Forelimb muscle (tissue), 1 donor: ENCODE measurements at places on chromosomes 3 and 15. TPM values are rescaled to one million over a fixed set of nuclear protein-coding genes. Genes with fewer than 3 reads are reported as not detected.

DNA sequence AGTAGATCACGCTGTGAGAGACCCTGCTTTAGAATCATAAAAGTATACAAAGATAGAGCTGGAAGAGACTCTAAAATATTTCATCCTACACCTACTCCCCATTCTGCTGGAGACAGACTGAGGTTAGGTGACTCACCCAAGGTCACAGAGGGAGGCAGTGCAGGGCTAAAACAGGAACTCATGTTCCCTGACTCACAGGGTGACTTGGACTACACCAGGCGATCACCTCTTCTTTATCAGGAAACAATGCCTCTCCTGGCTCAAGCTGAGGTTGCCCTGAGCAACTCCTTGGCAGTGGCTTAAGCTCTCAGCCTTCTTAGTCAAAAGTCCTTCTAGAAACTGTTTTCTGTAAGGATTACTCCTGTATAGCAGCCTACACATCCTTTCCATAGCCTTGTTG, 26.4 kb upstream of the TNFAIP8L3 start:
- DNase-seq, result no peak

- peak; percentile 41 for DNase-seq
Observed at GRCh38 chr15:66841953-66842681, 140.1 kb downstream of the SMAD6 start.

GRCh38 chr3:10693457-10693856, 122.6 kb upstream of the SLC6A11 start:
- no peak for DNase-seq

DNA sequence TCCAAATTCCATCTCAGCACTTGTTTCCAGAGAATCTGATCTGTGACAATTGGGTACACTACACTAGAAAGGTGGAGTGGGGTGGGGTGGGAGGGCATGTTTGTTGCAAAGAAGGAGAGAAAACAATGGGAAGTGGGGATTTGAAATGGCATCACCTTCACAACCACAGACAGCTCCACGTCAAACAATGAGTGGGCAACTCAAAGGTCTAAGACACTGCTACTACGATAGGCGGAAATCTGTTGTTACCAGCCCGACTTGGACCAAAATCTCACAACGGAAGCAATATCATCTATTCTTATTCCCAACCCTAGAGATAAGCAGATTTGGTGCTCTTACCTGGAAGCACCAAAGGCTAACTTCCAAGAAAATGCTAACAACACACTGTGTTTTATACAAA, 3.3 kb downstream of the CYP19A1 start:
- no peak for DNase-seq

GRCh38 chr3:129315223-129315997, 36.7 kb downstream of the HMCES start:
- DNase-seq, result no peak

GRCh38 chr15:50181969-50182218, at the start of gene SLC27A2:
Gene SLC27A2 (plus strand): TSS chr15:50182196. CDS start chr15:50182428, 232 bp downstream.
- no peak for DNase-seq

DNA sequence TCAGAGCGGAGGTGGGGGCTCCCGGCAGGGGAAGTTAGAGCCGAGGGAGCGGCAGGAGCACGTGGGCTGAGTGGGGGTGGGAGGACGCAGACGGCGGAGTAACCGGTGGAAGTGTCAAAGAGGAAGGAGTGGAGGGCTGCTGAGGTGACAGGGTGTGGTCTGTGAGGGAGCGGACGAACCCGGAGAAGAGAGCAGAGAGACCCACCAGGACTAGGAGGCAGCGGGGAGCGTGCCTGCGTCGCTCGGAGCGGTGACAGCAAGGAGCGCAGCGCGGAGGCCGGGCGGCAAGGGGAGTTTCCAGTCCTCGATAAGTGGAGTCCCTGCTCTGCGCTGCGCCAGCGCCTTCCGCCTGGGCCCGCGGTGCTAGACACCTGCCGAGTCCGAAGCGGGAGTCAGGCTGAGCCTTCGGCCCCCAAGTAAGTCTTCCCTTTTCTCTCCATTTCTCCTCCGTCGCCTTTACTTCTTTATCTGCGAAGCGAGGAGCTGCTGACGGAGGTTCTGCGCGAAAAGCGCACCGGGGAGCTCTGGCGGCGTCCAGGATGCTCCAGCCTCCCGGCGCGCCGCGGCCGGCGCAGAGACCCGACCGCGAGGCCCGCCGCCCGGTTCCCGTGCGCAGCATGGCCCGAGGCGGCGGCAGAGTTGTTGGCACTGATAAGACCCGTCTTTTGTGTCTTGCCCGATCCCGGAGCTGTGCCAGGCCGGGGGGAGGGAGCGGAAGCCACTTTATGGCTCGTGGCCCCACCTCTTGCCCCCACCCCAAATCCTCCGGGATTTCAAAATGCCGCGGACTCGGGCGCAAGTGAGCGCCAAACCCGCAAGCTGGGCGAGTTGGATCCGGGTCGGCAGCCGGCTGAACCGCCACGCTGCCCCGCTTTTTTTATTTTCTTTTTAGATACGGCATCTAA, 533.0 kb upstream of the SEMA6D start:
- DNase-seq, result no peak

- DNase-seq, result no peak
Observed at GRCh38 chr3:107512108-107512507, 10.7 kb upstream of the BBX start.

DNA sequence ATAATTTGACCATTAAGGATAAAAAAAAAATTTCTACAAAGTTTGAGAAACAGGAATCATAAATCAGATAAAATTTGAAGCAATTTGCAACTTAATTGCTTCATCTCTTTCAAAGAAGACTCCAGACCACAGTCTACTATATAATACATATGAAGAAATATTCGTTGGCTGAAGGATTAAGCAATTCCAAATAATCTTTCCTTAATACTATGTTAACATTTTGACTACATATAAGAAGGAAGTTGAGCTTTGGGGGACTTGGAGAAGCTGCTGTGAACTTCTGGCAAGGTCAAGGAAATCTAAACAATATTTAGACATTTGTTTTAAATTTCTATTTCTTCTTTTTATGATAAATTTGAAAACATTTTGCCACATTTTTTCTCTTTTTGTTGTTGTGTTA, 13.5 kb upstream of the GABRR3 start:
- no peak for DNase-seq

- DNase-seq, result no peak
Observed at GRCh38 chr3:71421820-71422566, 161.5 kb downstream of the FOXP1 start.

- no peak for DNase-seq
Observed at GRCh38 chr3:10344147-10344943, 23.4 kb upstream of the SEC13 start.

GRCh38 chr3:119628390-119628789, 30.7 kb downstream of the PLA1A start:
- DNase-seq, result no peak

- peak; percentile 74 for DNase-seq
Observed at GRCh38 chr15:51759557-51760070, 8.2 kb downstream of the TMOD2 start.

DNA sequence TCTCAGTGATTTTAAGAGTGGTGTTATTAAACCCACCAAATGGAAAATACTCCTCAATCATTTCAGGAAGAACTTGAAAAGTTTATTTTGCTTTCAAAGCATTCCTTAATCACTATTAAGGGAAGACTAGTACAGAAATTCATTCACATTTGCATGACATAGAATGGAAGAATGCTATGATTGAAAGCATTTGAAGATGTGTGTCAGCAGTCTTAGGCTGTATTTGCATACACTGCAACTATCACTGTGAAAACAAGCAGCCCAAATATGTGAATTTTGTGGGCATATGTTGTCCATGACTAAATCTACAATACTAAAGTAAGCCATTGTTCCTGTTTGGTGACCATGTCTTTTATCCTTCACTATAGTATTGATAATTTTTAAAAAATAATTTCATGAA, 95.8 kb downstream of the CNTN3 start:
- DNase-seq, result no peak

DNA sequence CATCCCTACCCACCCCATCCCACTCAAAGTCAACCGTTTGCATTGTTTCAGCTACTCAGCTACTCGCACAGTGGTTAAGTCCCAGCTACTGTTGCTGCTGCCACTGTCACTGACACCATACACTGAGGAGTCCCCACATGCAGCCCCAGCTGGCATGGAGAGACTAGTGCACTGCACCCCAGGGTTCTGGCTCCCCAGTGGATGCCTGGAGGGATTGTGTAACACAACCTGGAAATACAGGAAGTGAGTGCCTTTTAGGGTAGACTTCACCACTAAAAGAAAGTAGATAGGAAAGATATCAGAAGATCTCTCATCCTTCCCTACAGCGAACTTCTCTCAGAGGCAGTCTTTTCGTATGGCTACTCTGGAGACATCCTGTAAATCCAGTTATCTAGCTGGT, 169.2 kb upstream of the STRIT1 start:
- no peak for DNase-seq

DNA sequence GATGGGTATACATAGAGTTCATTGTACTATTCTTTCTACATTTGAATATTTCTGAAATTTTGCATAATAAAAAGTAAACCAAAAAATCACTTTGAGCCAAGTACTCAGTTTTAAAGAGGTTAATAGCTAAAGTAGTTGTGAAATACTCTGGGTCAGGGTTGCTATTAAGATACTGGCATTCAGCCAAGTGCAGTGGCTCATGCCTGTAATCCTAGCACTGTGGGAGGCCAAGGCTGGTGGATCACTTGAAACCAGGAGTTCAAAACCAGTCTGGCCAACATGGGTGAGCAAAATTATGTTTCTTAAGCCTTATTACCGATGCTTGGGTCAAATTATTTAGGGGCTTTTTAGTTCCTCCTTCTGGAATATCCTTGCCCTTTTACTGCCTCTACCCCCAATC, 122.0 kb upstream of the MELTF start:
- no peak for DNase-seq

GRCh38 chr3:39106851-39107387, 508 bp downstream of the GORASP1 start:
- DNase-seq, result no peak

- no peak for DNase-seq
Observed at GRCh38 chr15:101250341-101250831, 1.5 kb downstream of the CHSY1 start.

DNA sequence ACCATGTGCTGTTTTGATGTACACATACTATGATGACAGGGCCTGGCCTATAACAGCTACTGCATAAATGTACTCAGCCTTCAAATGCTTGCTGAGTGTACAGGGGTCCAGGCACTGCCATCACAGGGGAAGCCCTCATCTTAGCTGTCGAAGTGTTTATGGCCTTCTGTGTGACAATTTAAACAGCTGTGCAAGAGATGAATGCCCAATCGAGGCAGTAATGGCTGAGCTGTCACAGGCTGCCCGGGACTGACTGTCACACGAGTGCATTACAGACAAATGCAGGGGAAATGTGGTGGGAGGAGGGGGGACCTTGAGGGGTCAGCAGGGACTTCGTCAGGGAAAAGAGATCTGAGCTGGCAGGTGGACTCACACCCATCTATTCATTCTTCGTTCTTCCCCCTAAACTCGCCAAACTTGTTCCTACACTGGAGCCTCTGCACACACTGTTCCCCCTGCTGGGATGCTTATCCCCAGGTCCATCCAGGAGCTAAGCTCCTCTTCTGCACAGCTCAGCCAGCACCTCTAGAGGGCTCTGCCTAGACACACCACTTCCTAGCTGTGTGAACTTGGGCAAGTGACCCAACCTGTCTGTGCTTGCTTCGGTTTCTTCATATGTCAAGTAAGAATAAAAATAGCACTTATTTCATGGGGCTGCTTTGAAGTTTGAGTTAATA, 156.2 kb upstream of the IQSEC1 start:
- no peak for DNase-seq

GRCh38 chr3:142618917-142619461, 22.8 kb downstream of the PLS1 start:
- DNase-seq, result no peak

GRCh38 chr3:58347984-58348383, 15.3 kb downstream of the PXK start:
- DNase-seq, result no peak

The PRSS50 gene
- 0.19 TPM for polyA plus RNA-seq

The MCCC1 gene
- 14.9 TPM for polyA plus RNA-seq

The USP50 gene
- not detected for polyA plus RNA-seq

The ZBTB20 gene
- 2.6 TPM for polyA plus RNA-seq

The BLOC1S6 gene
- polyA plus RNA-seq, result 33.2 TPM
